CD4-positive, alpha-beta T cell (primary cell): ENCODE measurements at places on chromosomes 4 and X. TPM values are rescaled to one million over a fixed set of nuclear protein-coding genes. Genes with fewer than 3 reads are reported as not detected.

SOWAHD gene
- 0.25 TPM for total RNA-seq

NDST3 gene
- total RNA-seq: not detected

NAA10 gene
- 42.0 TPM for total RNA-seq

RAB39B gene
- total RNA-seq: 5.6 TPM

SPP1 gene
- total RNA-seq: not detected

ETDA gene
- total RNA-seq: not detected

SGCB gene
- 4.1 TPM for total RNA-seq

ASMT gene
- 0.50 TPM for total RNA-seq

RBMXL3 gene
- not detected for total RNA-seq

SMIM9 gene
- not detected for total RNA-seq

BBS12 gene
- total RNA-seq: 0.80 TPM

CT47B1 gene
- total RNA-seq: not detected

NEXMIF gene
- total RNA-seq: 0.74 TPM

ETFDH gene
- total RNA-seq: 12.7 TPM

SSR4 gene
- total RNA-seq: 171 TPM

GRCh38 chrX:139112432-139112831 lies 400.9 kb upstream of the FGF13 start:
- H3K4me3 ChIP-seq: no peak overlapping the region
- H3K27ac ChIP-seq: no peak overlapping the region
- H3K36me3 ChIP-seq: no peaks in the 10 kb centered on the region
- no peaks in the 10 kb centered on the region for H3K4me1 ChIP-seq

- H3K36me3 ChIP-seq: peaks cover 5% of the 10 kb centered on the region
- no peaks in the 10 kb centered on the region for H3K4me1 ChIP-seq
- H3K27ac ChIP-seq: no peak overlapping the region
- no peaks in the 10 kb centered on the region for H3K27me3 ChIP-seq
Observed at GRCh38 chrX:132044953-132045352, 21.9 kb downstream of the STK26 start.

DNA sequence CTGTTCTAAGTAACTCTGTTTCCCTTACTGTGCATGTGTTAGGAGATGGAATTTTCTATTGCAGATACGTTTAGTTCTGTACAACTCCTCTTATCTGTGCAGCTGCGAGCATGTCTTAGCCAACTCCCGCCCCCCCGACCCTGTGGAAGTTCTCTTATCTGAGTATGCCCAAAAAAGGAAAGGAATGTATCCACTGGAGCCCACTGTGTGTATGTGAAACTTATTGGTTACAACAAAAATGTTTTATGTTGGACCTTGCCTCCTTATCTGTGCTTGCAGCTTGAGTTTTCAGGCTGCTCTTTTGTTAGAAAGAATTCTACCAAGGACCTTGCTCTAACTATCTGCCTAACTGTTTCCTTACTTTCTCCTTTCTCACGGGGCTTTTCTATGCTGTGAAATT lies 24.2 kb upstream of the DCAF8L2 start:
- no peaks in the 10 kb centered on the region for H3K36me3 ChIP-seq
- H3K4me3 ChIP-seq: no peak overlapping the region
- no peak overlapping the region for H3K27ac ChIP-seq

- DNase-seq: peak; percentile 69
- H3K27ac ChIP-seq: no peak overlapping the region
- no peaks in the 10 kb centered on the region for H3K36me3 ChIP-seq
- H3K27me3 ChIP-seq: peaks cover 29% of the 10 kb centered on the region
- peaks cover 31% of the 10 kb centered on the region for H3K4me1 ChIP-seq
- H3K4me3 ChIP-seq: peak overlapping the region; percentile 66
Observed at GRCh38 chr4:1009542-1010394, 1.7 kb upstream of the FGFRL1 start.

- no peak for DNase-seq
- H3K4me1 ChIP-seq: peaks cover 16% of the 10 kb centered on the region
- no peaks in the 10 kb centered on the region for H3K36me3 ChIP-seq
- H3K27me3 ChIP-seq: no peaks in the 10 kb centered on the region
- H3K4me3 ChIP-seq: no peak overlapping the region
- H3K27ac ChIP-seq: no peak overlapping the region
Observed at GRCh38 chr4:4344915-4345527, 41.9 kb upstream of the NSG1 start.

DNA sequence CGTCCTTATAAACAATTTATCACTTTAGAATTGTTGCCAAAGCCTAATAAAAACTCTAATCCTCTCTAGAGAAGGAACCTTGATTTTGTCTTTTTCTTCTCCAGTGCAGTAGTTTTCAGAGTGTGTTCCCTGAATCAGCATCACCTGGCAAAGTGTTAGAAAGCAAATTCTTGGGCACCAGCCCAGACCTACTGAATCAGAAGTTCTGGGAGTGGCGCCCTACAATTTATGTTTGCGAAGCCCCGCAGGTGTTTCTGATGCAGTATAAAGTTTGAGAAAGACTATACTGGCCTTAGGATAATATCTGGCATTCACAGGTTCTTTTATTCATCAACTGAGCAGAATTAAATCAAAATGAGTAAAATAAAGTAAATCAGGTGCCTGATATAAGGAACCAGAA lies 645.8 kb upstream of the ATOH1 start:
- no peak overlapping the region for H3K4me3 ChIP-seq
- no peak overlapping the region for H3K27ac ChIP-seq
- H3K4me1 ChIP-seq: no peaks in the 10 kb centered on the region
- no peaks in the 10 kb centered on the region for H3K36me3 ChIP-seq
- H3K27me3 ChIP-seq: no peaks in the 10 kb centered on the region
- no peak for DNase-seq

DNA sequence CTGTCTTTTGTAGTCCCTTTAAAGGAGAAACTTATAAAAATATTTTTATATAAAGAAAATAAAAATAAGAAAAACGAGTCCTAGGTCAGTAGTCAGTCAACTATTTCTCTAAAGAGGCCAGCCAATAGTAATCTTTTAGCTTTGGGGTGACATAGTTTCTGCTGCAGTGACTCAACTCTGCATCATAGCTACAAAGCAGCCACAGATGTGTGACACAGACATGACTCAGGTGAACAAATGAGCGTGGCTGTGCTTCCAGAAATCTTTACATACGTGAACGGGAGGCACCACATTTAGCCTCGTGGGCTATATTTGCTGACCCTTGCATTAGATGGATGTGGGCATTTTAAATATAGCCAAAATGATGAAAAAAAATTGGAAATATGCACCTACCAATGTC lies 1862.5 kb upstream of the TENM3 start:
- no peaks in the 10 kb centered on the region for H3K4me1 ChIP-seq
- no peak overlapping the region for H3K27ac ChIP-seq
- no peak for DNase-seq
- no peaks in the 10 kb centered on the region for H3K27me3 ChIP-seq

DNA sequence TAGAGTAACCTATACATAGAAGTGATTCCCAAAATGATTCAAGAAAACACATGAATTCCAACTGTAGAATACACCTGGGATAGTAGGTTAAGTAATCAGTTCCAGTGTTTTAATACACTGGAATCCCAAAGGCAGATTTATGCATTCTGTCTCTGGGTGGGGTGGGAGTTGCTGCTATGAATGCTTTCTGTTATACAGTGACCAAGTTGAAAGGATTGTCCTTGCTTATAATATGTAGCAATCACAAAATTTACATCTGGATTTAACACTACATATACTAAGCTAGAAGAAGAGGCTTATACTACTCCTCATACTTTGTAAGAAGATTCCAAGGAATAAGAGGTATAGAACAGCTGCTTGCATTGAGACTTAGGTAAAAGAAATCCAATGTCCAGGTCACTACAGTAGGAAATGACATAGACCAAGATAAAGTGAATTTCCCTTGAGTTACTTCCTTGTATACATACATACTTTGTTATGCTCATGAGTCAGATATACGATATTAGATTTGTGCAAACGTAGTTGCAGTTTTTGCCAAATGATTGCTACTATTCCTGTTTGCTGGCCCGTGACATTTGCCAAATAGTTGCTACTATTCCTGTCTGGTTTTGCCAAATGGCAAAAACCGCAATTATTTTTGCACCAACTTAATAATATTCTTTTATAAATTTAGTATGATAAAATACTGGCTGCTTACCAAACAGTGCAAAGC lies 210.5 kb upstream of the DIAPH2 start:
- H3K27me3 ChIP-seq: no peaks in the 10 kb centered on the region
- H3K27ac ChIP-seq: no peak overlapping the region
- no peak overlapping the region for H3K4me3 ChIP-seq
- DNase-seq: no peak
- H3K36me3 ChIP-seq: no peaks in the 10 kb centered on the region

DNA sequence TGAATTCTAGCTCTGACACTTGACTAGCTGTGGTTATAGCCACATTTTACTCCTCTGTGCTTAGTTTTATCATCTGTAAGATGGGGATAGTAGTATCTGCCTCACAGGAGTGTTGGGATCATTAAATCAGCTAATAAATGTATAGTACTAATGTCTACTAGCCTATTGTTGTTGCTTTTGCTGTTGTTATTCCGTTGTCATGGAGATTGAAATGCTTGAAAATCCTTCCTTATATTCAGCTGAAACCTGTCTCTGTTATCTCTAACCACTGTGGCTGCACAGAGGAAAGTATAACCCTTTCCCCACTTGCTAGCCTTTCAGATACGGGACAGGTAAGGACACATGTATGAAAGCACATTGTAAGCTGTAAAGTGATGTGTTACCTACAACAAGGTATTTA lies 33.9 kb downstream of the CLCN5 start:
- H3K27me3 ChIP-seq: no peaks in the 10 kb centered on the region
- H3K4me1 ChIP-seq: no peaks in the 10 kb centered on the region
- H3K36me3 ChIP-seq: no peaks in the 10 kb centered on the region
- no peak for DNase-seq
- no peak overlapping the region for H3K4me3 ChIP-seq

GRCh38 chrX:49876750-49877149 lies 2.5 kb upstream of the USP27X start:
- no peak overlapping the region for H3K27ac ChIP-seq
- H3K4me3 ChIP-seq: no peak overlapping the region
- H3K4me1 ChIP-seq: peaks cover 28% of the 10 kb centered on the region
- DNase-seq: peak; percentile 6
- H3K27me3 ChIP-seq: no peaks in the 10 kb centered on the region
- no peaks in the 10 kb centered on the region for H3K36me3 ChIP-seq

GRCh38 chr4:105192910-105193309 lies 46.2 kb downstream of the TET2 start:
- H3K27me3 ChIP-seq: no peaks in the 10 kb centered on the region
- no peak for DNase-seq
- no peak overlapping the region for H3K27ac ChIP-seq
- peaks cover 5% of the 10 kb centered on the region for H3K36me3 ChIP-seq
- no peak overlapping the region for H3K4me3 ChIP-seq

GRCh38 chr4:89293299-89293698 lies 14.3 kb downstream of the GPRIN3 start:
- H3K27me3 ChIP-seq: no peaks in the 10 kb centered on the region
- peaks cover 2% of the 10 kb centered on the region for H3K36me3 ChIP-seq
- peak overlapping the region; percentile 49 for H3K27ac ChIP-seq
- peak overlapping the region; percentile 4 for H3K4me3 ChIP-seq

DNA sequence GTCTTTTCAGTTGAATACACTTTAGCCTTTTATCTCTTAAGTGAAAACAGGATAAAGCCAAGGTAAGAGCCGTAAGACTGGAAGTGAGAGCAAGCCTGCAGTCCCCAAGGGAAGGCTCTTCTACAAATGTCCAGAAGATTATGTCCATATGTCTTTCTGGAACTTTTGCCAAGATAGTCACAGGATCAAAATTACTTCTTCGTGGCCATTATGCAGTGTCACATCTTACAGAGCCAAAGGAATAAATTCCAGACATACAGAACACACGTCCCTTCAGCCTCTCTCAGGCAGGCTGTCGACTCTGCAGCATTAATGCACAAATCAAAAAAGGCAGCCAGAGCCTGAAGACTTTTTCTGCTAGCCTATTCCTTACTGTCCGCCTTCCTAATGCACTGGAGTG lies 10.9 kb upstream of the GATB start:
- H3K4me1 ChIP-seq: no peaks in the 10 kb centered on the region
- no peak for DNase-seq
- H3K27me3 ChIP-seq: no peaks in the 10 kb centered on the region
- no peaks in the 10 kb centered on the region for H3K36me3 ChIP-seq
- no peak overlapping the region for H3K27ac ChIP-seq

DNA sequence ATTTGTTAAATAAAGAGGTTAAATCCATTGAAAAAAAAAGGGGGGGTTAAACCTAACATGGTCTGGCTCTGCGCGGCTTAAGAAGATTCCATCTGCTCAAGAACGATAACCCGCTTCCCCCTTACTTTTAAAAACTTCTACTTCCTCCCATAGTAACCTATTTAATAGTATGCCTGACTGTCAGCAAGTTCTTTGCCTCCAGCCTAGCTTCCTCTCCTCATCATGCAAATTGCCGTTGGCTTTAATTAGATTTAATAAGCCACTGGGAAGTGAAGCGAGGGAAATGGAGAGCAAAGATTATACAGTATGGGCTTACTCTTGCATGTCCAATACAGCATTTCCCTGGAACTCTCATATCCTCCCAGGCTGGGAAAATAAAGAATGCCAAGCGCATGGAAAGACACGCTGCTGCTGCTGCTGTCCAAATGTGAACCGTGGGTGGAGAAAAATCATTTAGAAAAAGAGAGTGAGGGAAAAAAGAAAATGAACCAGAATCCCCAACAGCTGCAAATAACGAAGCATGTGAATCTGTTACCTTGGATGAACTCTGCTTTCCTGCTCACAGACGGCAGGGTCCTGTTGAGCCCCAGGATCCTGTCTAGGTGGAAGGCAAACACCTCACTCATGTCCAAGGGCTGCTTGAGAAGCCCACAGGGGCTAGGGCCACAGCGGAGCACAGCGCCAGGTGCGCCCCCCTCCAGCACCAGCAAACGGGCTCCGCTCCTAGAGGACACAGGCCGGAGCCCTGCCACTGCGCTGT lies 2.7 kb downstream of the GASK1B start:
- peak overlapping the region; percentile 33 for H3K4me3 ChIP-seq
- no peaks in the 10 kb centered on the region for H3K36me3 ChIP-seq
- H3K4me1 ChIP-seq: no peaks in the 10 kb centered on the region
- H3K27me3 ChIP-seq: peaks cover 11% of the 10 kb centered on the region

DNA sequence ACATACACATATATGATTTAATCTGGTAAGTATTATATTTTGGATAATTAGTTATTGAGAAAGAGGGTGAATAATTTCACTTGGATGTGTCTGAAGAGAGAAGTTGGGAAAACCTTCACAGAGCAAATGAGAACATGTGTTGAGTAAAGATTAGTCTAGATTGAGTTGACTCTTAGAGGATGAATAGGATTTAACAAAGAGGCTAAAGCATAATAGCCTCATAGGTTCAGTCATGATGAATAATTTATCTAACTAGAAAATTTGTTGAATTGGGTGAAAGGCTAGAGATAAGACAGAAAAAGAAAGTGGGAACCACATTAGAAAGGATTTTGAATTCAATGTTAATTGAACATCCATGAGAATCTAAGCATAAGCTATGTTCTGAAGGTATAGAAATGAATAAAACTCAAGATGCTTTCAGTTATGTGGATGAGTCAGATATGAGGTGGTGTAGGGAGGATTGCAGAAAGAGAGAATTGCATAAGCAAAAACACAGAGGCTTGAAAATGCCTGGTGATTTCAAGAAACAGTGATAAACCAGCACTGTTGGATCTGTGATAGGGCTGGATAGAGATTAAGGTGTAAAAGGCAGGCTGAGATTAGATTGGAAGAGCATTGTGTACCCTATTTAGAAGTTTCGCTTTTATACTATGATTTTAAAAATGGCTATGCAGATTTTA lies 207.6 kb upstream of the NR3C2 start:
- DNase-seq: no peak
- no peak overlapping the region for H3K27ac ChIP-seq
- no peak overlapping the region for H3K4me3 ChIP-seq
- no peaks in the 10 kb centered on the region for H3K27me3 ChIP-seq
